ENCODE measurements at places on chromosomes 3 and 15. TPM values are rescaled to one million over a fixed set of nuclear protein-coding genes. Genes with fewer than 3 reads are reported as not detected.

CD96 gene
- 2.0 TPM for total RNA-seq

DNA sequence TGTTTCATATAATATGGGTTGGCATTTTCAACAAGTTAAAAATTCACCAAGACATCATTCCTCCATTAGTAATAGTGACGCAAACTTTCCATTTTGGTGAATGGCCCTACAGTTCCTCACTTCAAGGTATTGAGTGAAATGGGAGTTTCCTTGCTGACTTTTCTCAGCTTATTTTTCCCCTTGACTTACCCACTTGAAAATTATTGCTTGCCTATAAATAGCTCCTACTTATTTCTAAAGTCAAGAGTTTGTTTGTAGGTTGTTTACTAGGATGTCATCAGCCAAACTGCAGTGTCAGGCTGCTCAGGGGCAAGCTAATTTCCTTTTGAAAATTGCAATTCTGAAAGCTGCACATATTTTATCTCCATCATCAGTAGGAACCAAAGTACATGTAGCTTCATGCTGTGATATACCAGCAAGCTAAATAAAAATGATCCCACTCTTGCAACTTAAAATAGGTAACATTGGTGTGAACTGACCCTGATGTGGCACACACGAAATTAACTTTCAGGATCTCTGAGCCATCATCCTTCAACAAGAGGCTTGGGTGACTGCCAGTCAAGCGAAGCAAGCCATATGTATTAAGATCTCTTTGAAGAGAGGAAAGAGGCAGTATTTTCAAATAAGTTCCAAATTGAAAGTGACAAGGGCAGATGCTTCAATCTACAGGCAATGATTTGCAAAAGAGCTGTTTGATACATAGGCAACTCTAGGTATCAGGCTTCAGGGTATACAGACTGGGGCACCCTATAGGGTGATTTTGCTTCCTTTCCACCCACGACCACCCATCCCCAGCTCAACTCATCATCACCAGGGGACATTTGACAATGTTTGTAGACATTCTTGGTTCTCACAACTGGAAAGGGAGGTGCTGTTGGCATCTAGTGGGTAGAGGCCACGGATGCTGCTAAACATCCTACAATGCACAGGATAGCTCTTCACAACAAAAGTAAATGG is 66.8 kb upstream of the RASGRP1 start:
- no peak for DNase-seq

DNA sequence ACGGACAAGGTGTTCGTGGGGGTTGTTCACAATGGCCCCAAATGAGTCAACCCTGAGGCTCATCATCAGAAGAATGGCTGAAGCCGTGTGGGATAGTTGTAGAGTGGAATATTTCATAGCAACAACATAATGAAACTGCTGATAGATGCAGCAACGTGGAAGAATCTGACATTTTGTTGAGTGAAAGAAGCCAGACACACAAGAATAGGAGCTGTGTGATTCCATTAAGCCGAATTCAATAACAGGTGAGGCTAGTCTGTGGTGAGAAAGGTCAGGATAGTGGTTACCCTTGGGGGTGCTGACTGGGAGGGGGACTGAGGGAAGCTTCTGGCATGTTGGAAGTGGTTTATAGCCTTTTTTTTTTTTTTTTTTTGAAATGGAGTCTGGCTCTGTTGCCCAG is 144.0 kb downstream of the SMAD6 start:
- DNase-seq, result no peak

DNA sequence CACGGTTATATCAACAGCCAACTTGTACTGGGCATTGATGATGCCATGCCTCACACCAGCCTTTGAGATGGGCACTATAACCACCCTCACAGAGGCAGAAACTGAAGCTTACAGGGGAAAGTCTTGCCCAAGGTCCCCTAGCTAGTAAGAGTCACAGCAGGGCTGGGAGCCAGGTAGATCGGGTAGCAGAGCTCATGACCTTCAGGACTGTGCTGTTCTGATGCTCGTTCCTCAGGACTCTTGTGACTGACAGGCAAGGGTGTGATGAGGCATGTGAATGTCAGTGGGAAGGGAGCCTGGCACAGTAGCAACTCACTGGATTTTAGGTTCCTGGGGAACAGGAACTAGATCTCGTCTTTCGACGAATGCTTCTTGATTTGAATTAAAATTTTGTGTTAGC is 65.7 kb downstream of the RLBP1 start:
- DNase-seq, result no peak

DNA sequence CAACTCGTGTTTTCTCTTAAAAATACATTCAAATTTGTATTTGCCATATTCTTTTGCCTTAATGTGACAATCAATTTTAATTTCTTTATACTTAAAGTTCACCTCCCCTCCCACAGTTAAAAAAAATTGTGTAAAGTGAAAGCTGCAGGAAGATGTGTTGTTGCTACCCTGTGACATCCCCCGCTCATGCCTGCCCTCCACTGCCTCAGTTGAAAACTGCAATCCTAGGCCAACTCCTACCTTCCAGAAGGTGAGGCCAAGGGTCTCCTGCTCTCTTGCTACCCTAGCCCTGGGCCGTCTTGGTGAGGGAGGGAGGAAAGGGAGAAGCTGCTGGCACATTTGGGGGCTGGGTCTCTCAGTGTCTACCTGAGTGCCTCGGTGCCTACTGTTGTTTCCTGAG is 57.0 kb upstream of the CMTM7 start:
- DNase-seq, result no peak

GRCh38 chr3:188233320-188233719 is 79.4 kb downstream of the LPP start:
- no peak for DNase-seq

CIB2 gene
- total RNA-seq, result 8.7 TPM

ZNF502 gene
- 6.8 TPM for total RNA-seq
